ENCODE measurements at places on chromosomes 5 and 9.
A peak's percentile ranks its signal among the peaks of the same experiment; 100 is the strongest.

DNA sequence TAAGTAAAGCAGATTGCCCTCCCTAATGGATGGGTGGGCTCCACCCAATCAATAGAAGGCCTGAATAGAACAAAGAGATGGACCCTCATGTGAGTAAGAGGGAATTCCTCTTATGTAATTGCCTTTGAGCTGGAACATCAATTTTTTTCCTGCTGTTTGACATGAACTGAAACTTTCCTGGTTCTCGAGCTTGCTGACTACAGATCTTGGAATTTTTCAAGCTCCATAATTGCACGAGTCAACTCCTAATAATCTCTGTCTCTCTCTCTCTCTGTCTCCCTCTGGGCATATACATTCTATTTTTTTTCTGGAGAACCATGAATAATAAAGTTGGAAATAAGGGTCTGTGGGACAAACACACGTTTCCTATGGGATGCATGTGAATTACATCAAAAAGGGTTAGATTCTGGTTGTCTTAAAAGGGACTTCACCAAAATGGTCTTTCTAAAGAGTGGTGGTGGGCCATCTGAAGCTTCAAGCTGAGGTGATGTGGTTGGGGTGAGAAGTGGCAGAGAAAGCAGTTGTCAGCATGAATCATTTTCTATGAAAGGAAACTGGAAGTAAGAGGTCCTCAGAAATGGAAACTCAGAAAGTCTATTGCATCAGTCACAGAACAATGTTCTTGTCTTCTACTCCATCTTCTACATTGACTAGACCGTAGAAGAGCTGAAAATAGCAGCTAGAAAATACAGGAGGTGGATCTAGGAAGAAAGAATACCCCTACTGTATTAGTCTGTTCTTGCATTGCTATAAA is 47.0 kb upstream of the HOMER1 start:
- DNase-seq: peak; percentile 10

DNA sequence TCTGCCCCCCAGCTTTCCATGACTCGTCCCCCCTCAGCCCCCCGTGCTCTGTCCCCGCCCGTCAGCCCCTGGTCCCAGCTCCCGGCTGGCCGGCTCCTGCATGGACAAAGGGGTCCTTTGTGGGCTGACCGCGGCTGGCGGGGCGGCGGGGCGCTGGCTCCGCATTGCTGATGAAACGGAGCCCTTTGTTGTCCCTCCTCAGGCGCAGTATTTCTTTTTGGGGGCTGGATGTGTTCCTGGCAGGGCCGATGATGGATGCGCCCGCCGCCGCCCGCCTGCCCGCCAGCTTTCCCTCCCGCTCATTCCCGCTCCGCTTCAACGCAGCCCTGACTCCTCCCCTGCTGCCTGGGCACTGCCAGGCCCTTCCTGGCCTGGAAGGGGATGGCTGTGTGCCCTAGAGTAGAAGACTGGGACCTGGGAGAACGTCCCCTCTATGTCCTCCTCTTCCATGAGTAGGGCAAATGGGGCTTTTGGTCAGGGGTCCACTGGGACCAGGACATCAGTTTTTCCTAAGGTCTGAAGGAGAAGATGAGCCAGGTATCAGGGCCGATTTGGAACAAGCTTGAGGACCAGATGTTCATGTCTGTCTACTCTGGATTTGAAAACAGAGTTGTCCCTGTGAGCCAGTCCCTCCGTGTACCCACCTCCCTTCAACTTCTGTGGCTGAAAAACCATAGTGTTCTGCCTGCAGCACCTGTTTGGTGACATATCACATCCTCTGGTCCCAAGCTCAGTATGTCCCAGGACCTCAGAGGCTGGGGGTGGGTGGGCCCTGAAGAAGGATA is 29.0 kb downstream of the CXXC5 start:
- DNase-seq: peak; percentile 14

DNA sequence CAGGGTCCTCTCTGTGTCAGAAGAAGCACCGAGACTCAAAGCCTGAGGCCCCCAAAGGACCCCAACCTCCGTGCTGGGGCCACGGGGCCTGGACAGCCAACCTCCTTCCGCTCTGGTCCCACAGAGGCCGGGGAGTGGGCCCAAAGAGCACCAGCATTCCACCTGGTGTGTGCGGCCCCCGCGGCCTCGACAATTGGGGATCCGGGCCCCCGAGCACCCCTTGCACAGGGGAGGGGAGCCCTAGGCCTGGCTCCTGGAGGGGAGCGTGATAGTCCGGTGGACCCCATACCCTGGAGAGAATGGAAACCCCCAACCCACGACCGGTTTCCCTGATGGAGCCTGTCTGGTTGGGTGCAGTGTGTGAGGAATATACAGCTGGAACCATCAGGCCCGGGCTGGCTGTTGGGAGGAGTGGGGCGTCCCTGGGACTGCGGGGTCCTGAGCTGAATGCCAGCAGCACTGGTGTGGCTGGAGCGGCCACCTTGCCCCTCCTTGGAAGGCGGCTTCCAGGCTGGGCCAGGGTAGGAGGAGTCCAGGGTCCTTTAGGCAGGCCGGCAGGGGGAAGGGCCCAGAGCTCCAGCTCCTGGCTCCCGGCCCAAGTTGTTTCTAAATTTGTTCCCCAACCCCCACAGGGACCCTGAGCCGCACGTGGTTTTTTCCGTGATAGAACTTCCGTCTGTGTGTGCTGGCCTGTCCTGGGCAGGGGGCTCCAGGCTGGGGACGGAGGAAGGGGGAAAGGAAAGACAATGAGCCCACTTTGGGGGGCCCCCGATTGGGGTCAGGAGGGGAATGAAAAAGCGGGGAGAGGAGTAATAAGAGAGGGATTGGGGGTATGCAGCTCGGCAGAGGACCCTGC is 825 bp upstream of the TOR4A start:
- peak; percentile 37 for DNase-seq

GRCh38 chr9:83183621-83184020 is 120.7 kb upstream of the RASEF start:
- no peak for DNase-seq

- no peak for DNase-seq
These were observed 148.0 kb downstream of the GHR start for GRCh38 chr5:42570966-42571960.

GRCh38 chr5:15571081-15571480 is 71.1 kb downstream of the FBXL7 start:
- DNase-seq: no peak

- DNase-seq: no peak
These were observed 166.8 kb downstream of the MELK start for GRCh38 chr9:36739373-36740116.

GRCh38 chr5:168186289-168187074 is 105.0 kb upstream of the WWC1 start:
- no peak for DNase-seq

- DNase-seq: no peak
These were observed 642.1 kb downstream of the KCTD16 start for GRCh38 chr5:144812763-144813162.
